ENCODE measurements at places on chromosomes 3 and 15.
A peak's percentile ranks its signal among the peaks of the same experiment; 100 is the strongest.

DNA sequence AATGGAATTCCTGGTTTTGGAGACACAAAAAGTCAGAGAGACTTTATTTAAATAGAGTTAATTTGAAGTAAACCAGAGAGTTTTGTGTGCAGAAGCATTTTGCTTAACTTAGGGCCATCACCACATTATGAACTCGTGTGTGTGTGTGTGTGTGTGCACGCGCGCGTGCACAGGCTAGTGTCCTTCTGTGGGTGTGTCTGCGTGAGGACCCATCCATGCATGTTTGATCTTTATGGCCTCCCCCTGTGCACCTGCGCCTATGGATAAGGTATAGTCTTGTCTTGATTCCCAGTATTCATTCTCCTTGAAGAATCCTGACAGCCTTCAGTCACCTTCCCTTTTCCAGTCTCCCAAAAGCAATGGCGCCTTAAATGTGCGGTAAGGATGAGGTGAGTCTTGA lies 26.0 kb downstream of the MUC20 start:
- no peak for DNase-seq

DNA sequence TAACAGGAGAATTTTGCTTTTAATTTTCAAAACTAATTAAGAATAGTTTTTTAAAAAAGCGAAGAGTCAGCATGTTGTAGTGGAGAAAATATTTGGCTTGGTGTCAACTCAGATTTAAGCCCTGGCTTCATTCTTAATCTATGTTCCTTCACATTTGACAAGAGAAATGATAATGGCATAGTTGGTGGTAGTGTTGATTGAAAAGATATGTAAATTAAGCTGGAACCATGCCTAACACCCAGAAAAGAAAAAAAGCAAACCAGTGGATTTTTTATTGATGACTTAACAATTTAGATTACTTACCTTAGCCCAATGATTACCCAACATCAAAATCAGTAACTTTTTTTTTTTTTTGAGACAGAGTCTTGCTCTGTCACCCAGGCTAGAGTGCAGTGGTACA lies 27.4 kb downstream of the TCAIM start:
- DNase-seq, result no peak

- DNase-seq, result peak; percentile 53
These were observed 951 bp downstream of the GPR62 start for GRCh38 chr3:51955893-51956770.

GRCh38 chr3:112948346-112948838 lies 26.5 kb downstream of the CD200R1 start:
- DNase-seq, result no peak

DNA sequence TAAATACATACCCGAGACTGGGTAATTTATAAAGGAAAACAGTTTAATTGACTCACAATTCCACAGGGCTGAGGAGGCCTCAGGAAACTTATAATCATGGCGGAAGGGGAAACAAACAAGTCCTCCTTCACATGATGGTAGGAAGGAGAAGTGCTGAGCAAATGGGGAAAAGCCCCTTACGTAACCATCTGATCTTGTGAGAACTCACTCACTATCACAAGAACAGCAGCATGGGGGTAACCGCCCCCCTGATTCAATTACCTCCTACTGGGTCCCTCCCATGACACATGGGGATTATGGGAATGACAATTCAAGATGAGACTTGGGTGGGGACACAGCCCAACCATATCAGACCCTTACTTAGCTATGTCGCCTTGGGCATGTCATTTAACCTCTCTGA lies 27.7 kb downstream of the SCG3 start:
- DNase-seq, result peak; percentile 15

All from NB4 (cell line).